ENCODE measurements at places on chromosomes 6 and 20.

DNA sequence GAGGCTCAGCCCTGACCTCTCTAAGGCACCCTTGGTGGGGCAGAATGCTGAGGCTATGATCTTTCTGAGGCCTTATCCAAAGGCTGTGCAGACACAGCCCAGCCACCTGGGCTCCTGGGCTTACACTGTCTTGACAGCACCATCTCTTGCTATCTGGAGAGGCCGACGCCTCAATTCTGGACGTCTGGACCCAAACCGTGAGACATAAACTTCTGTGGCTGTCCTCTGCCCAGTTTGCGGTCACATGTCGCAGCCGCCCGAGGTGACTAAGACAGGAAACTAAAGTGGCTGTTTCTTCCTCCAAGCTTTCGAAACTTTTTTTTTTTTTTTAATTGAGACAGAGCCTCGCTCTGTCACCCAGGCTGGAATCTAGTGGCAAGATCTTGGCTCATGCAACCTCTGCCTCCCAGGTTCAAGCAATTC is 49.3 kb downstream of the PRR18 start:
- no peak for DNase-seq

GRCh38 chr20:22866812-22867341 is 168.2 kb upstream of the SSTR4 start:
- no peak for DNase-seq

DNA sequence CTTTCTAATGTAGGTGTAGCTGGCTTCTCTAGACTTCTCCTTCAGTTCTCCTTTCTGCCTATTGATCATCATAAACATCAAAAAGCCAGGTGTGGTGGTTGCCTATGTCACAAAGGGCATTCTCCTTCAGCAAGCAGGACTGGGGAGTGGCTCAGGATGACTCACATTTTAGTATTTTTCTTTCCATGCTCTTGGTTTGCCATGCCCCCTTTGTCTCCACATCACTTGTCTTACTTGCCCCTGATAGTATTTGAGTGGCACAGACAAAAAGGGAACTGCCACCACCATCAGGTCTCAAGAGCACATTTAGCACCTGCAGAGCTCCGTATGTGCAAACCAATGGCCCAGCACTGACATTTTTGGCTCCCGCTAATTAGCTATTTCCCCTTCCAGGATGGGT is 698.8 kb downstream of the DHX35 start:
- no peak for DNase-seq

DNA sequence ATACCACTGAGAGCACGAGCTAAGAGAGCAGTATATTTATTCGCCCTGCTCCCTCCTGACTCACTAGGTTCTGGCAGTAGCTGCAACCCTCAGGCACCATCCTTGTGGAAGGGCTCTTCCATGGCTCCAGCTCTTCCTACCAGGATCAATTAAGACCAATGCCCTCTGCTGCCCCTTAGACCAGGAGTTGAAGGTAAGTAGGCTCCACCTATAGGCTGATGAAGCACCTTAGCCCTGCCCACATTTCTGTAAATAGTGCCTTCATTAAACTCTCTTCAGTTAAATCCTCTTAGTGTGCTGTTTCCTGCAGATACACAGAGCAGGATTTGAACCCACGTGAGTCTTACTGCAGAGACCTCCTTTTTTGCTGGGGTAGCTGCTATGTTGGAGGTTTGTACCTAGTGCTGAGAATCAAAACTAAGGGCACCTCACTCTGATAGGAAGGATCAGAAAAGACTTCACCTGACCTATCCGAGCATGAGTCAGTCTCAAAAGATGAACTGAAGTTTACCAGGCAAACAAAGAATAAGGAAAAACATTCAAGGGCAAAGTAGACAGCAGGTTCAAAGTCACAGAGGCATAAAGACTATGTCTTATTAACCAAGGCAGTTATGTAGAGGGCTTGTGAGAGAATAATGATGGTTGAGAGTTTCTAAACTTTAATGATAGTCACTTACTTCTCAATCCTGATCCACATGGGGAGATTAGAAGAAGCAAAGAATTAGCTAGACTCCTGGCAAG is 56.9 kb upstream of the BEND6 start:
- no peak for DNase-seq

DNA sequence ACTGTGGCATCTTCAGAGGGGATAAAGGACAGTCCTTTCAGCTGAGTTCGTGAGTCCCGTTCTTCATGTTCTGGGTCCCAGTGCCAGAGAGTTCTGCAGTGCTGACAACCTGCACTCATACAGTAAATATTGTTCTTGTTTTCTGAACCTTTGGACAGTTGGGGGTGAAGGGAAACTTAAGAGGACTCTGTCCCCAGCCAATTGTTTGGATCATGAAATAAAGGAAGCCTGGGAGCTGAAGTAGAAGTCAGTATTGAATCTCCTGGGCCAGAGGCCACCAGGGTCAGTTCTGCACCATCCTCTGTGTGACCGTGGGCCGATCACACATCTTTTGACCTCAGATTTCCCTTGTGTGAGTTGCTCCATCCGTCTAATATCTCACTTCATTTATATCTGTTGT is 3.2 kb downstream of the SLC2A12 start:
- no peak for DNase-seq

- DNase-seq = no peak
Observed at GRCh38 chr6:22029171-22029570, 267.7 kb downstream of the PRL start.

DNA sequence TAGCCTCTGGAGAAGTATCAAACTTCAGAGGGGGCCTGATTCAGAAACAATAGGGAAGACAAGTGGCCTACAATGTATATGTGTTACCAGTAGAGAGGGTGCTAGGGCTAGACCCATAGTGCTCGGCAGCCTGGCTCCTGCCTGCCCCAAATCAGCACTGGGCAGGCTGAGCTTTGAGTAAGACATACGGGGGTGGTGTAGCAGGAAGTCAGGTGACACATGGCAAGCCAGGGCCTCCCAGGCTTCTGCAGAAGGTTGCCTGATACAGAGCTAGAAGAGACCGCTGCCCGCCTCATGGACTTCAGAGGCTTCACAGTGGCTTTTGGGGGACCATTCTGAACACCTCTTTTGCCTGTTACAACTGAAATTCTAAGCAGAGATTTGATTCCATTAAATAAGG is 43.4 kb downstream of the RALY start:
- DNase-seq = no peak

- no peak for DNase-seq
Observed at GRCh38 chr6:154206996-154207395, 149.6 kb downstream of the IPCEF1 start.

DNA sequence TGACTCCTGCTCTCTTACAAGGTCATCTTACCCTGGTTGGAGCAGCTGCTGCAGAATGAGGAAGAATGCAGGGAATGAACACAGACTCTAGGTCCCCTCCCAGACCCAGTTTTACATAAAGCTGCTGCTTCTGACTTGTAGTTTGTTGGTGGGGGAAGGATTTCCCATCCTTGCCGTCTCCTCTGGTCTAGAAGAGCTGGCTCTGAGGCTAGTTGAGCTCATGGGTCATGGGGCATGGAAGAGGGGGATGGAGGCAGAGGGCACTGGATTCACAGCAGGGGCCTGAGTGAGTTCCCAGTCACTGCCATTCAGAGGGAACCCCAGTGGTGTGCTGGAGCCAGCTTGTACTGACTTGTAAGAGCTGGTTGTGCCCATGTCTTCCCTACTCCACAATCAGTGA is 9.2 kb upstream of the GUCA1A start:
- no peak for DNase-seq

- DNase-seq = no peak
Observed at GRCh38 chr6:36126121-36126520, 4.2 kb upstream of the MAPK13 start.

DNA sequence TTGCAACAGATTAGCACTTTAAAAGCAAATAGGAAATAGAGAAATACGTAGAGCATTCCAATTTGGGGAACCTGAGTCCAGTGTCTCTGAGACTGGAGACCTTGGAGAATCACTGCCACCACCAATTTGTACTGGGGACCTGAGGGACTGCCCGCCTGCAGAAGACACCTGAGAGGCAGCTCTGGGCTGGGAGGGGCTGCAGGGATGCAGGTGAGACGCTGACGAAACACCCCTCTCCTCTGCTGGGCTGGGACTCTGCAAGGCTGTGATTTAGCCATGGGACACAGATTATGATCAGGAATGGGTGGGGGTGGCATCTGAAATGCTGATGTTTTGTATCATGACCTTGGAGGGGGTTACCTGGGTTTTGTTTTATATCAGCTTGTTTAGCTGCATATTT is 7.0 kb upstream of the APMAP start:
- no peak for DNase-seq

DNA sequence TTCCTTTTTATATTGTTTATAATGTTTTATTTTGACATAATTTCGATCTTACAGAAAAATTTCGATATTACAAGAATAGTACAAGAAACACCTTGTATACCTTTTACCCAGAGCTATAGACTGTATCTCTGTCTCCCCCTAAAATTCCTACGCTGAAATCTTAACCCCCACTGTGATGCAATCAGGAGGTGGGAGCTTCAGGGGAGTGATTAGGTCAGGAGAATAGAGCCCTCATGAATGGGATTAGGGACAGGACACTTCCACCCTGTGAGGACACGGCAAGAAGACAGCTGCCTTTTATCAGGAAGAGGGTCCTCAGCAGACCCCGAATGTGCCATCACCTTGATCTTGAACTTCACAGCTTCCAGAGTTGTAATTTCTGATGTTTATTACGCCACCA is 148.7 kb upstream of the C6orf118 start:
- DNase-seq = no peak

GRCh38 chr6:129498950-129499842 is 210.8 kb downstream of the ARHGAP18 start:
- DNase-seq = no peak

GRCh38 chr20:48845721-48846306 is 18.0 kb upstream of the PREX1 start:
- DNase-seq = no peak

DNA sequence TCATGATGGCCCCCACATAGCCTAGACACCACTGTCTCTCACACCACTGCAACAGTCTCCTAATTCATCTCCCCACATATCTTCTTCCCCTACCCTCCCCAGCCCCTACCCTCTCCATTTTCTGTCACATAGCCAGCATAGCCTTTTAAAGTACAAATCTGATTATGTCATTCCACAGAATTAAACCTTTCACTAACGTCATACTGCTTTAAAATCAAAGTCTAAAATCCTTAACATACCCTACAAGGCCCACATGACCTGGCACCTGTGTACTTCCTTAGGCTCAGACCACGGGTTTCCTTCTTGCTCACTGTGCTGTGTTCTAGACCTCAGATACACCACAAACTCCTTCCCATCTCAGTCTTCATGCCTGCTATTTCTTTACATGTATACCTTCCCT is 5.9 kb downstream of the OSTM1 start:
- no peak for DNase-seq

- no peak for DNase-seq
Observed at GRCh38 chr6:45951321-45952167, 64.1 kb downstream of the CLIC5 start.

DNA sequence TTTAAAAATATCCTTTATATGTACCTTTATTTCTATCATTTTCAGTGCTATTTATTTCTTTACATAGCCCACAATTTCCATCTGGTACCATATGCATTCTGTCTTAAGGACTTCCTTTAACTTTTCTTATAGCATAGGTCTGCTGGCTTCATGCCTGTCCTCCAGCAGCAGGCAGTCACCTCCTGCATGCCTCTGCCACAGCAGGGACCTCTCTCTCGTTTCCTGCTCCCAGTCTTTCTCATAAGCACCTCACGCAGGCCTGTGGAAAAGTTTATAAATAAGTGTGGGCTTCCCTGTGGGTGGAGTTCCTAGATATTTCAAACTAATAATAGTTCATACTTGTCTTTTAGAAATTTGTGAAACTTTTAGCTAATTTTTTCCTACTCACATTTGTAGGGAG is 133.9 kb downstream of the KCNQ5 start:
- DNase-seq = no peak

DNA sequence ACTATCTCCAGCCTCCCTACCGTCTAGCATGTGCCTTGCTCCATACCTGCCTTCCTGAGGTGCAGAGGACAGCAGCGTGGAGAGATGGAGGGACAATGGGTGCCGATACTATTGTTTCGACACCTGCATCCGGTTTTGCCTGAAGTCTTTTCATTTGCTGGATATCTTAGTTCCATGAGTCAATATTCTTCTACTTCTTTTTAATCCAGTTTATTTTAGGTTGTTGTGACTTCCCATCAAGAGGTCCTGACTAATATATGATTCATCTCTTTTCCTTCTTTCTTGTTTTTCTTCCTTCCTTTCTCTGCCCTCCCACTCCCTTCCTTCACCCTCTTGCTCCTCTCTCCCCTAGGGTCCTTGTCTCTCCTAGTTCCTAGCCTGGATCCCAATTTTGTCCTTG is 91.4 kb downstream of the CDH26 start:
- no peak for DNase-seq

DNA sequence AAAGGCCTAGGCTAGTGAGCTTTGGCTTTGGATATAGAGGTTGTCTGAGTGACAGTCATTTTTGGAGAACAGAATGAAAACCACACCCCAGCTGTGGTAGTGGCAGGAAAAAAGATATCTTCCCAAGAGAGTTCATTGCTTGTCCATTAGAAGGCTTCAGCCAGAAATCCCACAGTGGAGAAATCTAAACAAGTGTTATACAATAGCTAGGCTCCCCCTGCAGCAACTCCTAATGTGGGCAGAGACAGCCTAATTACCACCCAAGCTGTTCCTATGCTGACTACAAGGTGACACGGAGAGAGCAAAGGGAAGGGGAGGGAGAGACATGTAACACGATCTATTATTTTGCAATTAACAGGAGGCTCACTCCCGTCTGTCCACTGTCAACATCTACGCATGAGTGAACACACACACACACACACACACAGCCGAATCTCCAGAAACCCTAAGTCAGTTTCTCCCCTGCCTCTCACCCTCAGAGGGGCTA is 147.5 kb upstream of the TCF21 start:
- peak; percentile 79 for DNase-seq

DNA sequence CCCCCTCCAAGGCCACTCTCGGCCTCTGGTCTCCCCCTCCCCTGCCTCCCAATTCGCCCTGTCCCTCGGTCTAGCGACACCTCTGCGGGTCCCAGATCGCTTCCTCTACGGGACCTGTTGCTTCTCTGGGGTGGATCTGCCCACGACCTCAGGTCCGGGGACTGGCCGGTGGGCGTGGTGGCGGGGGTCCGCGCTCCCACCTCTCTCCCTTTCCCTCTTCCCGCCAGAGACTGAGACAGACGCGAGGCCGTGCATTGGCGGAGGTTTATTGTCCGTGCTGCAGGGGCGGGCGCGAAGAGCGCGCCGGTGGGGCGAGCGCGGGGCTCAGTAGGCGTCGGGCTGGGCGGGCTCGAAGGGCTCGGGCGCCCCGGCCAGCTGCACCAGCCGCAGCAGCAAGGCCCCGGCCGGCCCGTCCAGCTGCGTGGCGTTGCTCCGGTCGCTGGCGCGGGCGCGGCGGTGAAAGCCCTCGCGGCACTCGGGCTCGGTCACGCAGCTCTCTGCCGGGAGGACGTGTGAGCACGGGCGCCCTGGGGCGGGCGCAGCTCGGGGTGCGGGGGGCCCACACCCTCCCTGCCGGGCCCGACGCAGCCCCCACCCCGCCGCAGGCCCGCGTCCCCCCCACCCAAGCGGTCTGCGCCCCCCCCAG is 2.1 kb downstream of the AVP start:
- no peak for DNase-seq

DNA sequence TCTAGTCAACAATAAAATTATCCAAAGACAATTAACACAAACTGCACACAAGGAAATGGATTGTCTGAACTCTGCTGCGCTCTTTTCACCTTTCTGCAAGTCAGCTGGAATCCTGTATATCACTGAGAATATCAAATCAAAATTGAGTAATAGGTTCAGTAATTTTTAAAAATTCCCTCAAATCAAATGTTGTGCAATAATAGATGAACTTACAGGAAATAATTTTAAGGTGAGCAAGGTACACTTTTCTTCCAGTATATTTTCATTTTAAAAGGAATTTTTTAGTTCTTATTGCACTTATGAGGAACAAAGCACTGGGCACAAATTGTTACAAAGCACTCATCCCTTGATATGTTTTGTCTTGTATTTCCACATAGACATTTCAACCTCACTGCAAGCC is 1.2 kb downstream of the SAYSD1 start:
- no peak for DNase-seq

Data from NCI-H1417 treated with DMSO at 0.1 percent for 48 hours (cell line).